ENCODE measurements at places on chromosomes 6 and 20.

GRCh38 chr6:14286144-14286543, 168.6 kb downstream of the CD83 start:
- DNase-seq, result no peak

DNA sequence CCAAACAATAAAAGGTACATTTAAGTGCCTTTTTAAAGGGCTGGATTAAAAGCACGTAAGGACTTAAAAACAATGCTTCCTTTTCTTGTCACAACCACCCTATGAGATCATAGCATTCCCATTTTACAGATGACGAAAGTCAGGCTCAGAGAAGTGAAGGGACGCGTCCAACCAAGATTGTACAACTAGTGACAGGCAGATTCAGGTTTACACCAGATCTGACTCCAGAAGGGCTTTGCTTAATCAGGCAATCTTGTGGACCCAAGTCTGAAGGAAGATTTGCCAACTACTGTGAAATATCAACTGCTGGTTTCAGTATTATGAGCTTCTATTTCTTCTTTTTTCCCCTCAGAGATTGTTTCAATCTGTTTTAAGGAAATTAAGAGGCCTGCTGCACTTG, 877 bp downstream of the ENPP4 start:
- no peak for DNase-seq

GRCh38 chr20:62525014-62525413, 49.2 kb upstream of the GATA5 start:
- no peak for DNase-seq

DNA sequence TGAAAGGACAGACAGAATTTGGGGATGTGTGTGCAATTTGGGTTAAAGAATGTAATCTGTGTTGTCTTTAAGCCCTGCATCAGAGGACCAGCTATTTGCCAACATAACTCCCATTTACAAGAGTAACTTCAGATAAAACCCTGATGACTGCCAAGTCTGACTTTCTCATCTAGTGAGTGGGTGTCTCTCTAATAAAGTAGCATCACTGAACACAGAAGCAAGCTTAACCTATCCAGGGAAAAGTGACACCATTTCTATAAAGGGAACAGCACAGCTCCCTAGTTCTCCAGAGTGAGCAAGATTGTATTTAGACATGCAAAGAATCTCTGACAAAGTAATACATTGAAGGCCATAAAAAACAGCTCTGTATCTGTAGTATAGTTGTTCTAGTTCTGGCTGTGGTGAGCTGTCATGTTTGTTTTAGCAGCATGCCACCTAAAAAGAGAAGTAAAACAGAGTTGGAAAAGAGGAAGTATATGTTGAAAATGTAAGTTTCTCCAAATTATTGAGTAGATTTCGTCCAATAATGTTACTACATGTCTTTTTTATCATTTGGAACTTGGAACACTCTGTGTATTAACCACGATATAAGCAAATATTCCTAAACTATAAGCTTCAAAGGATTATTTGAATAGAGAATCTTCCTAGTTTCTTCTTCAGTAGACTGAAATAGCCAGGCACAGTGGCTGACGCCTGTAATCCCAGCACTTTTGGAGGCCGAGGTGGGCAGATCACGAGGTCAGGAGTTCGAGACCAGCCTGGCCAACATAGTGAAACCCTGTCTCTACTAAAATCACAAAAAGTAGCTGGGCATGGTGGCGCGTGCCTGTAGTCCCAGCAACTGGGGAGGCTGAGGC, 8.8 kb upstream of the PIM1 start:
- no peak for DNase-seq

GRCh38 chr6:100721256-100721655, 159.9 kb downstream of the ASCC3 start:
- DNase-seq, result no peak

GRCh38 chr6:74674377-74674776, 531.5 kb downstream of the COL12A1 start:
- no peak for DNase-seq

DNA sequence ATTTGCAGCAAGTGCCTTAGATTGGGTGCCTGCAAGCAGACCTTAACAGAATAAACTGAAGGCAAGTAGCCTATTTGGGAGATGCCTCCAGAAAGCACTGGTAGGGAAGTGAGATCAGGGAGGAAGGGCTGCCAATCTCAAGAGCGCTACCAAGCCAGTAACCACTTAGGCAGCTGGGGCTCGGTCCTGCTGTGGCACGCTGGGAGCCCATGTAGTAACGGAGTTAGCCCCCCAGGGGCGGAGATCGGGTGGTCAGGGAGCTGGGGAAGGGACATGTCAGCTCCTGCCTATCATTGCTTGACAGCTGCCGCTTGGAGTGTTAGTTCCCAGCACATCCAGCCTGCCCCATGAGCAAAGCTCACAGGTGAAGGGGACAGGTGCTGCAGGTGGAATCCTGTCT, 127.0 kb downstream of the CEBPB start:
- DNase-seq, result no peak

DNA sequence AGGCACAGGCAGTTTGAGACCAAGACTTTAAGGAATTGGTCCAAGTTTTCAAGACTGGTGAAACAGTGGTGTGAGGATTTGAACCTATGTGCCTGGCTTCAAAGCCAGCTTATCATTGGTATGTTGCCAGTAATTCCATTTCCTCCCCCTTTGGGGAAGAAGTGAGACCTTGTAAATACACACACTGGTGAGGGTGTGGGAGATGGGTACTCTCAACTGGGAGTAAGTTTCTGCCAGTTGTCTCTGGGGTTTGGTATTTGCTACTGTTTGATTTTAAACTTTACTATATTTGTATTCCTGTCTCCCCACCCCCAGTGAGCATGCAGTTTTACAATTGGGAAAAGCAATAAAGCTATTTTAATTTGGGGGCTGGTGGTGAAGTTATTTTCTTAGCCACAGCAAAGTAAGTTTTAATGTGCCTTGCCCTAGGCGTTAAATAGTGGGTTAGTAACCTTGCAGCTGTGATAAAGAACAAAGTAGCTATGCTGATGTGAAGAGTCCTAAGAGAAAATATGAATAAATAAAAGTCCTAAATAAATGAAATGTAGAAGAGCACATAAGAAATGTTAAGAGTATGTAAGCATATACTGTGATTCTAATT, 31.0 kb downstream of the SNX9 start:
- DNase-seq, result no peak

GRCh38 chr6:167214206-167214605, 56.4 kb upstream of the GPR31 start:
- no peak for DNase-seq

DNA sequence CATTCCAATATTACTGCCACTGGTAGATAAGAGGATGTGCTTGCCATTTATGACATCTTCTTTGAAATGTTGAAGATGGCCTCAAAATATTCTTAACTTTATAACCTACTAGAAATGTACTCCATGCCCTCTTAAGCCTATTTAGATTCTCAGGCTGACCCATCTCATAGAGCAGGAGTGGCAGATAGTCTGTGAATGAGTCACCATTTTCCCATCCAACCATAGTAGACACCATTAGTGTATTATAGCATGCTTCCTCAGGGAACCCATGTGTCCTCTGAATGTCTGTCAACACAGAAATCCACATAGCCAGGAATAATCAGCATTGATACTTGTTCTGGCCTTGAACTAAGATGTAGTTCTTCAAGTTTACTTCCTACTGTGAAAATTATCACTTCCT, 150.2 kb downstream of the IMPG1 start:
- no peak for DNase-seq

GRCh38 chr20:9185511-9185910, 116.6 kb downstream of the PLCB4 start:
- no peak for DNase-seq

DNA sequence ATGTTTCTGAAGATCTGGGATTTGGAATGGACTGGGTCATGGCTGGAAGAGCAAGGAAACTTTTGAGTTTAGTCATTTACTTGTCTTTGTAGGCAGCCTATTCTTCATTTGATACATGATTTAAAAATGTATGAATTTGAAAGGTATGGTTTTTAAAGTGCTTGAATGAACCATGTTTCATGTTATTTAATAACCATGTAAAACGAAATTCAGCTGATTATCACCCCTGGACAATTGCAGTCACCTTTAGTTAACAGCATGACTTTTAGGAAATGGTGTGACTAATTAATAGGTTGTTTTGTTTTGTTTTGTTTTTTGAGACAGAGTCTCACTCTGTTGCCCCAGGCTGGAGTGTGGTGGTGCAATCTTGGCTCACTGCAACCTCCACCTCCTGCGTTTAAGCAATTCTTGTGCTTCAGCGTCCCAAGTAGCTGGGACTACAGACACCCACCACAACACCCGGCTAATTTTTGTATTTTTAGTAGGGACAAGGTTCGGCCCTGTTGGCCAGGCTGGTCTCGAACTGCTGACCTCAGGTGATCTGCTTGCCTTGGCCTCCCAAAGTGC, 2.1 kb downstream of the STX11 start:
- no peak for DNase-seq
